ENCODE measurements at places on chromosomes 1 and 21.

- peak; percentile 25 for DNase-seq
These were observed 231.5 kb upstream of the SNX7 start for GRCh38 chr1:98429965-98430443.

GRCh38 chr1:71080230-71080738 lies 551 bp downstream of the ZRANB2 start:
- DNase-seq, result peak; percentile 21

DNA sequence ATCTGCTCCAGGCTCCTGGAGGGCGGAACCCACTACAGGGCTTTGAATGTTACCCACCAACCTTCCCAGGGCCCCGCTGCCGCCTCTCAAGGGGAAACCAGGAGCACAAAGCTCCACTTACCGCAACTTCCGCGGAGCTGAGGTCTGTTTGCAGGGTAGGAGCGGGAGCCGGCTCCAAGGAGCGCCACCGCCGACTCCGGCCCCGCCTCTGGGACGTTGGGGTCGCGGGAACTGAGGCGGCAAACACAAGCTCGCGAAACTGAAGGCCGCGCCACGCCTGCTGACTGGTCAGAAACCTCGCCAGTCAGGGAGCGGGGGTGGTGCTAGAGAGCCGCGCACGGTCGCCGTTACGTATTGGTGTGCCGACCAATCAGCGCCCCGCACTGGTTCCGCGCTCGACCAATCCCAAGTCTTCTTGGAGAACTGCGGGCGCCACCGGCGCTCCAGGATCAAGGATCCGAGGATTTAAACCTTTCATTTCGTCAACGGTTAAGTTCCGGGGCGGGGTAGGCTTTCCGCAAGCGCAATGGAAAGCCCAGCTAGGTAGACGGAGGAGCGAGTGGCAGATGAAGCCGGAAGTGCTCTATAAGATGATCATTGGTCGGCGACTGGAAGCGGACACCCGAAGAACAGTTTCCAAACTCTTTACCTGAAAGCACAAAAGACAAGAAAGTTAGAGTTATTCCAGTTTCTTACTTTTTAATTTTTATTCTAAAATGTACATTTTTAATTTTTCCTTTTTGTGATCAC lies at the start of gene STIL:
Gene STIL, minus strand, starts transcription at position 233 of the 750 bp plus-strand sequence. CDS start 3,828 bp downstream, outside the sequence.
- peak; percentile 100 for DNase-seq

DNA sequence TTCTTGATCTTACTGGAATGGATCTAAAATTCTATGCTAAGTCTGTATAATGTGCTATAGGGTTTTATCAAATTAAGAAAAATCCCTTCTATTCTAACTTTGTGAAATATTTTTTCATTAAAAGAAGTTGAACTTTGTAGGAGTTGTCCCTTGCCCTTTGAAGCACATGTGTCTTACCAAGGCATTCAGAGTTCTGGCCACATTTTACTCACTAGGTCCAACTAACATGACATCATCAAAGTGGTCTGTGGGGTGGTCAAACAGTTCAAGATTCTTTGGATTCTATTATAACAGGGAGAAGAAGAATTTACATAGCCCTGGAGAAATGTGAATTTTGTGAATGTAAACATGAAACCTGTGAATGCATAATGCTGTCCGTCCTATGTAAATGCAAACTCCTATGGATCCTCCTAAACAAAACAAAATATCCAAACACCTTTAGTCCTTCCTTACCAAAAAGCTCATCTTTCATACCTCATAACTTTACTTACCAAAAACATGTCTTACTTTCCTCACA lies 88.7 kb downstream of the EBNA1BP2 start:
- DNase-seq, result no peak

DNA sequence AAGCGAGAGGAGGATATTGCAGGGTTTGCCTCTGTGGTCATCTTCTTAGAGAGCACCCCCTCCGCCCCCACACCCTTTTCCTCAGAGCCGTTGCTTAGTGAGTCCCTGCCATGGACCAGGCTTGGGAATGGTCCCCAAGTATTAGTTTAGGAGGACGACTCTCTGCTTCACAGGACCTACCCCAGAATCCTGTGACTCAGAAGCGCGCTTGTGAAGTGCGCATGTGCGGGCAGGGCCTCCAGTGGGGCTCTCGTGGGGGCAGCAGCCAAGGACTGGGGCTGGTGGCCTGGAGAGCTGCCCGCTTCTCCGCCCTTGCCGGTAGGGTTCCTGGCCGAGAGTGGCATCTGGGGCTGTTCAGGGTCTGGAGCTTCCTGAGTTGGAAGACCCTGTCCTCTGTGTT lies 37.3 kb upstream of the HMGN1 start:
- DNase-seq, result no peak

GRCh38 chr1:117932576-117932975 lies 3.0 kb downstream of the WDR3 start:
- DNase-seq, result no peak

GRCh38 chr1:147722124-147722523 lies 38.3 kb downstream of the GJA5 start:
- peak; percentile 13 for DNase-seq

DNA sequence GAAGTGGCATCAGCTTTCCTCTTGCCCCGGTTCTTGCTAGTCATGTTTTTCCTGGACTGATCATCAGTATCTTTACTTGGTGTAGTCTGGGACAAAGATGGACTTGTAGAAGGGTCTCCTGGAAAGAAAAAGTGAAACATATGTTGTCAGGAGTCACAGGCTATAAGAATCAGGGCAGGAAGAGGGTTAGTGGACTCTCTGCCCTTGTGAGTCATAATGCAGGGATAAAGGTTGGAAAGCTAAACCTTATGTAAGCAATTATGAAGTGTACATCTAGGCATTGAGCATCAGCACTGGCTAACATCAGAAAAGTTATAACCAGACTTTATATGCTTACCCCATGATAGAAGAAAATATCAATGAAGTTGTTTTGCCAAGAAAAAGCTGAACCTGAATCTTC lies 51.2 kb downstream of the XKR8 start:
- DNase-seq, result no peak

GRCh38 chr21:21045518-21045917 lies 47.3 kb downstream of the NCAM2 start:
- DNase-seq, result no peak

DNA sequence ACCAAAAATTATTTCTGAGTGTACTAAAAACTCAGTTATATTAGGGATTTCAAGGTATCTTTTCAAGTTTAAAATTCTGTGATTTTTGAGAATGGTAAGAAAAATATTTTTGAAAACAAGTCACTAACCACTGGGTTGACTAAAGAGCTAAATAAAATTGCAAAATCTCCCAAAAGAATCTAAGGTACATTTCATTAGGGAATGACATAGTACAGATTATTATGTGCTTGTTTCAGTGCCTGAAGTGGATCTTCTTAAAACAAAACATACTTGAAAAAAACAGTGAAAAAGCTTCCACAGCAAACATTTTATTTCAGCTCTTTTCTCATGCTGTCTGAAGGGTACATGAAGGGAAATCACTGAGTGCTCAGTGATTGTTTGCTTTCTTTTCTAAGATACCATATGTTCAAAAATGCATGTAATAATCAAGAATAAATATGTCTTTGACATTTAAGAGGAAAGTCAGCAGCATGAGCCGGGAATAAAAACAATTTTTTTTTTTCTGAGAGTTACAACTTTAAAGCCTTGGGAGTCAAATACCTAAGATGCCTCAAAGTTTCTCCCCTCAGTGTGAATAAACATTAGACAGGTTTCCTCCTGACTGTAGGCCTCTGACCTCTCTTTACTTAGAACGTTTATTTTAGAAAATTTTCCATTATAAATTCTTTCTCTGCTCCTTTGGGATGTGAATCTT lies 200.7 kb downstream of the KCNT2 start:
- DNase-seq, result peak; percentile 2

GRCh38 chr1:234643111-234643849 lies 33.3 kb upstream of the IRF2BP2 start:
- no peak for DNase-seq

DNA sequence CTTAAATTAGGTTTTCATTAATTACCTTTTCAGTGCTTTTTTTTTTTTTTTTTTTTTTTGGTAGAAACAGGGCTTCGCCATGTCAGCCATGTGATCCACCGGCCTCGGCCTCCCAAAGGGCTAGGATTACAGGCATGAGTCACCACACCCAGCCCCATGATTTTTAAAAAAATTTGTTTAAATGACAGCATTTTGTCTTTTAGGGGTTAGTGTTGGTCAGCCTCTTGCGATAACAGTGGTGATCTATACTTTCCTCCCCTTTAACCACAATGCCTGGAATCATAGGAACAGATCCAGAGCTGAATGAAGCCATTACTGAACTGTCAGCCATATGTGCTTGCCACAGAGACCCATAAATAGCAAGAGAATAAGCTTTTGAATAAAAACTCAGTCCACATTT lies 73.9 kb downstream of the CACHD1 start:
- DNase-seq, result no peak

- DNase-seq, result no peak
These were observed 12.4 kb downstream of the LMNA start for GRCh38 chr1:156126630-156127534.

GRCh38 chr1:64963466-64963865 lies 2.9 kb downstream of the JAK1 start:
- DNase-seq, result no peak

- no peak for DNase-seq
These were observed 6.0 kb downstream of the DYNLT5 start for GRCh38 chr1:66758241-66758755.

DNA sequence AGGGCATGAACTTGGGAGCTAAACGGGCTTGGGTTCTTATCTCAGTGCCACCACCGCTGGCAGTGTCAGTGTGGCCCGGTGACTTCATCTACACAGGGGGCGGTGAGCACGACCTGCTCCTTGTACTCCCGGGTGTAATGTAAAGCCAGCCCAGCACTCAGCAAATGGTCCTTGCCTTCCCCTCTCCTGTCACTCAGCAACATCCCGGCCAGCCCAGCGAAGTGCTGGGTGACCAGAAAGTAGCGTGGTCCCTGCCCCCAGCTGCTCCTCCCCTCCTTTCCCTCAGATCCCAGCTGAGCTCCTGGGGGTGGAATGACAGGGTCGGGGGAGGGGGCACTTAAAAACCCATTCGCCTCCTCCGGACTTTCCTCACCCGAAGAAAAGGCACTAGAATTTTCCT lies 7.2 kb downstream of the KCNN3 start:
- DNase-seq, result peak; percentile 52

- peak; percentile 38 for DNase-seq
These were observed 89.6 kb downstream of the RERE start for GRCh38 chr1:8727809-8728213.

DNA sequence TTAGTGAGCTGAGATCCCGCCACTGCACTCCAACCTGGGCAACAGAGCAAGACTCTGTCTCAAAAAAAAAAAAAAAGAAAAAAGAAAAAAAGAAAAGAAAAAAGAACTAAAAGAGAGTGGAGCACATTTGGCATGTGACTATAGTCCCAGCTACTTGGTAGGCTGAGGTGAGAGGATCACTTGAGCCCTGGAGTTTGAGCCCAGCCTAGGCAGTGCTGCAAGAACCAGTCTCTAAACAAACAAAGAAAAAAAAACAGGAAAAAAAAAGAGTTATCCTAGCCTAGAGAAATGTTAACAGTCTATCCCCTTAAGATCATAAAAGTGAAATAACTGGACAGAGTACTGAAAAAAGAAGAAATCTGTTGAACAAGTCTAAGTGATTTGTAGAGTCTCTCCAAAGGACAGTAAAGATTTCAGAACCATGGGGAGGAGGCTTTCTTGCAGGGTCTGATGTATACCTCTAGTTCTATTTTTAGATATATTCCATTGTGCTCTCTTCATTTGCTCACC lies 4.5 kb upstream of the PRDX1 start:
- DNase-seq, result no peak

GRCh38 chr1:47837866-47838561 lies 159.2 kb downstream of the TRABD2B start:
- DNase-seq, result no peak

- DNase-seq, result no peak
These were observed 24.8 kb upstream of the ACBD6 start for GRCh38 chr1:180527101-180527669.

DNA sequence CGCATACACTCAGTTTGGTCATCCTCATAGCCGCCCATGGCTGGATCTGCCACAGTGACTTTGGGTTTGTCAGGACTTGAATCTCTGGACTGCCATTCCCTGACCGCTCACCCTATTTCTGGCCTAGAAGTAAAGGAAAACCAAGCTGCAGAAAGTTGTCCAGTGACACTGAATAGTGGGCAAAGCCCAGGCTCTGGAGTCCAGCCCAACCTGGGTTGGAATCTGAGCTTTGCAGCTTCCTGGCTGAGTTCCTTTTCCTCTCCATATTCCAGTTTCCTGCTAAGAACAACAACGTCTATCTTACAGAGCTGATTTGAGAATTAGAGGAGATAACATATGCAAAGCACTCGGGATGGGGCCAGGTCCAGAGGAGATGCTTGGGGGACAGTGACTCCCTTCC lies 15.6 kb upstream of the EIF4G3 start:
- no peak for DNase-seq

DNA sequence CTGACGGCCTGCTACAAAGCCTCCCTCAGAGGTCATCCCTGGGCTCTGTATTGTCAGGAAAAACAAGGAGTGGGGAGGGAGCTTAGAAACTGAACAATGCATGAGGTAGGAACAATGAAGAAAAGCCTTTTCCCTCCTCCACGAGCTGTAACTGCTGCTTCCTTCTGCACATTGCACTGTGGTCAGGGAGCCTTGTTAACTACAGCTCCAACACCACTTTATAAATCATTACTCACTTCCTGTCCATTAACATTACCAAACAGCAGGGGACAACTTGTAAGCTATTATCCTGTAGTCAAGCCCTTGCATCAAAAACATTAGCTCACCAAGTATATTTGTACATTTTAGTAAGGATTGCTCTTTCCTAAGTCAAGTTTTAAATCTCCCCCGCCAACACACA lies 336.0 kb upstream of the NR5A2 start:
- peak; percentile 69 for DNase-seq

DNA sequence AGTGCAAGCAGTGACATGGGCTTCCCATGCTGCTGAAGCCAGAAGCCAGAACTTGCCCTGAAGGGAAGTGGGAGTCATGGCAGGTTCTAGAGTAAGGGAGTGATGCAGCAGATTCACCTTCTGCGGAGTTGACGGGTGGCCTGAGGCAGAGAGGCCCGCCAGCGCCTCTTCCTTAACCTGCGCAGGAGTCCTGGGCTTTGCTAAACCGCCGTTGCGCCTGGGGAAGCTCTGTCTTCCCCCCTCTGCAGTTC lies 67.3 kb downstream of the OBSCN start:
- DNase-seq, result no peak

- DNase-seq, result no peak
These were observed 486 bp downstream of the HSPA13 start for GRCh38 chr21:14382486-14382834.

GRCh38 chr21:37742532-37742931 lies 173.7 kb downstream of the KCNJ6 start:
- no peak for DNase-seq

- DNase-seq, result peak; percentile 16
These were observed 1.0 kb upstream of the JAK1 start for GRCh38 chr1:64967381-64967780.

GRCh38 chr1:185487936-185488335 lies 170.9 kb upstream of the IVNS1ABP start:
- DNase-seq, result no peak

All from neural progenitor cell (in vitro differentiated cells).